ENCODE measurements at places on chromosomes 1 and 21. TPM values are rescaled to one million over a fixed set of nuclear protein-coding genes. Genes with fewer than 3 reads are reported as not detected.

DNA sequence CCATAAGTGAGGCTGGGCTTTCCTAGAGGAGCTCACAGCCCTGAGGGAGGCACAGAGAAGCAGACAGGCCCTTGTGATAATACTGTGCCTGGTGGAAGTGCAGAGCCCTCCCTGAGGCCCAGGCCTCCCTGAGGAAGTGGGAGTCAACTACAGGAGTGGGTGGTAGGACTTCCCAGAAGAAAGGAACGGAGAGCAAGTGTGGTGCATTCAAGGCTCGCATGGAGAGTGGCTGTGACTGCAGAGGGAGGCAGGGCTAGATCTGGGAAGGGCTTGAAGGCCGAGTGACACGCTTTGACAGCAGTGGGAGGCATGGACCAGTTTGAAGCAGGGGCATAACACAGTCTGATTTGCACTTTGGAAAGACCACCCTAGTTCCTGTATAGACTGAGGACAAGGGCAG lies 37.3 kb downstream of the AZIN2 start:
- DNase-seq = no peak

DNA sequence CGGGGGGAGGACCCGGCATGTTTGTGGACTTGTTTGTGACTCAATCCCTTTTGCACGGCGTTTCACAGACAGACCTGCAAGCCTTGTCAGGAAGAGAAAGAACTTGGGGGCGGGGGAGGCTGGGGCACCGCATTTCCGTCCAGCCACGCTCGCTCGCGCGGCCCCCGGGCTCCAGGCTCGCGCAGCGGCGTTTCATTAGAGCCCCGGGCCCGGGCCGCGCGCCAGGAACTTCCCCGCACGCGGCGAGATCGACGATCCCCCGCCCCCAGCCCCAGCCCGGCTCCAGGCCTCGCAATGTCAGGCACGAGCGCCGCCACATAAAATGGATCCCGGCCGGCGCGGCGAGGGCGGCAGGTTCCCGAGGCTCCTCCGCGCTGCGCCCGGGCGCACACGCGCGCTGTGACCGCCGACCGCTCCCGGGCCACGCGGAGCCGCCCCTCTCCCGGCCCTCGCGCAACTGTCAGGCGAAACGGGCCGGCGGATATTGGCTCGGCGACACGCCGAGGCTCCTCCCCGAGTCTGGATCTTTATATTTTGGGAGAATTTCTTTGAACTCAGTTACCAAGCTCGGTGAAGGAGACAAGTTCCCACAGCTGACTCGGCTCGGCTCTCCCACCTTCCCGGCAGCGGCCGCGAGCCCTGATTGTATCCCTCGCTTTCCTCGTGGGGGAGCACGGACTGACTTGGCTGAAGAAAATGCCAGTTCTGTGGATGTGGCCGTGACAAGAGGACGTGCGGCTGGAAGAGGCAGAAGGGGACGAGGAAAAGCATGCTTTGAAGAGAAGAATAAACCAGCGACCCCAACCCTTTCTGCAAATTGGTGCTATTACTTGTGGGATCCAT lies at the start of gene KIF26B:
TSS of gene KIF26B (plus strand) at position 557 of the 843 bp plus-strand sequence. CDS start 440 bp downstream, outside the sequence.
- peak; percentile 60 for DNase-seq

GRCh38 chr1:228163007-228163753 lies 2.4 kb upstream of the IBA57 start:
- DNase-seq = peak; percentile 77

The MRPL39 gene
- polyA plus RNA-seq = 18.4 TPM

DNA sequence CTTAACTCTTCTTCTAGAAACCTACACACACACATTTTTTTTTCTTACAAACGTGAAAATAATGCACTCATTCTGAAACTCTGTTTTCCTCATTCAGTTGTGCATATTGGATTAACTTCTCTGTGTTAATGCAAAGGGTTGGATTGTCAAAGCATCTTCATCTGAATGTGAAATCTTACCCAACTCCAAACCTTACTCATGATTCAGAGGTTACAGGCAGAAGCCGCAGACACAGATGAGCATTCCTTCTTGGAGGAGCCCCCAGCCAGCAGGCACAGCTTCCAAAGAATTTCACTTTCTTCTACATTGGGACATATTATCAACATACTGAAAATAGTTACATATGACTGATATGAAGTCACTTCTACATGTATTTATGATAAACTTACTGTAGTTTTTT lies 15.7 kb downstream of the PATJ start:
- no peak for DNase-seq

GRCh38 chr1:38834221-38834782 lies 25.3 kb downstream of the RRAGC start:
- no peak for DNase-seq

DNA sequence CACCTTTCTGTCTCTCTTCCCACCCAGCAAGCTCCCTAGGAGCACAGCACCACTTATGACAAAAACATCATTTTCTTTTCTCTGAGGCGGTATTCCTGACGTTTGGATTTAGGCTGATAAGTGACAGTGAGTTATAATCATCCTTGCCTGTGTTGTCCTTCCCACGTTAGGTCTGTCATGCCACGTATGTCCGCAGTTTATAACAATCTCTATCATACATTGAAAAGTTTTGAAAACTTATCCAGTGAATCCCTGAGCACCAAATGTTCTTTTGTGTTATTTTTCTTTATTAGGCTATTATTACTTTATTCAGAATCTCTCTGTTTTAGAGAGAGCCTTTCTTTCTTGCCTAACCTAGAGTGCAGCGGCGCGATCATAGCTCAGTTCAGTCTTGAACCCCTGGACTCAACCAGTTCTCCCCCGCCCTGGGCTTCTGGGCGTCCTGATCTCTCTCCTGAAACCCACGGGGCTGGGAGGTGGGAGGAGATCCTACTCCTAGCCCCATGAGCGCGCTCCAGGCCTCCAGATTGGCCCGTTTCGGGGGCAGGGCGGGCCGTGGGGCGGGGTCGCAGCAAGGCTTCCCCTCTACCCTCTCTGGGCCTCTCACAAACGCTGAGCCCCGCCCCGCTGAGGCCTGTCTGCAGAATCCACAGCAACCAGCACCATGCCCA lies at the start of gene GSTM2:
TSS of gene GSTM2 (plus strand) at position 606 of the 671 bp plus-strand sequence. CDS start at position 665, 59 bp downstream.
- peak; percentile 96 for DNase-seq

The DEGS1 gene
- 113 TPM for polyA plus RNA-seq

The AGO4 gene
- polyA plus RNA-seq = 10.0 TPM

Data from ovary (tissue), 10 donors.